ENCODE measurements at places on chromosomes 12 and 14. TPM values are rescaled to one million over a fixed set of nuclear protein-coding genes. Genes with fewer than 3 reads are reported as not detected.

DNA sequence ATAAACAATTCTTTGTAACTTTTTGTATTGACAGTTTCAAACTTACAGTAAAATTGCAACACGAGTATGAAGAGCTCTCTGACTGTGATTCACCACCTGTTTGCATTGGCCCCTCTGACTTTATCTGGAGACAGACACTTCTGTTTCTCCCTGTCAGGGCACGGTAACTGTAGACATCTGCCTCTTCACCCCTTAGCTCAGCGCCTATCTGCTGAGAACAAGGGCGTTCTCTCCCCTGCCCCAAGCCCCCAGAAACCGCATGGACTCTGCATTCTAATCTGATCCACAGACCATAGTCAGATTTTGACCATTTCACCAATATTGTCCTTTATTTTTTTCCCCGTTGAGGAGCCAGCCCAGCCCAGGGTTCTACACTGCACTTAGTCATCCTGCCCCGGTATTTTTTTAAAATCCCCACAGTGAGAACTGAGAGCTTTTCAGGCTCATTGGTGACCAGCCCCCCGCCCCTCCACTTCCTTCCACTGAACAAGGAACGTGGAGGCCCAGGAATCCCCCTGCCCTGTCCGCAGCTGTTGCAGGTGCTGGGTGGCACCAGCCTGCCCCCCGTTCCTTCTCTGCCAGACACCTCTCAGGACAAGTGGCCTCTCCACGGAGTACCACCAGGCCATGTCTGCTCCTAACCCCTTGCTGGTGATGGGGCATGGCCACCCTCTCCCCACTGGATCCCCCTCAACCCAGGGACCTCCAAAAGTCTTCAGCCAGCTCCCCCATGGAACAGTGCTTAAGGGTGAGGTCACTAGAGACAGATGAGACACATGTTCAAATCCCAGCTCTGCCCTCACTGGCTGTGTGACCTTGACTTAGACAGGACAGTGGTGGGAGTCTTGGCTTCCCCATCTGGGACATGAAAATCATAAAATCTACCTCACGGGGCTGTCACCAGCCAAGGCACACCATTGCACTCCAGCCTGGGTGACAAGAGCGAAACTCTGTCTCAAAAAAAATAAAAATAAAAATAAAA lies 11.2 kb downstream of the RHOF start:
- no peak for DNase-seq

- DNase-seq: peak; percentile 8
Measured at GRCh38 chr12:88634008-88634407, 53.7 kb upstream of the KITLG start.

DNA sequence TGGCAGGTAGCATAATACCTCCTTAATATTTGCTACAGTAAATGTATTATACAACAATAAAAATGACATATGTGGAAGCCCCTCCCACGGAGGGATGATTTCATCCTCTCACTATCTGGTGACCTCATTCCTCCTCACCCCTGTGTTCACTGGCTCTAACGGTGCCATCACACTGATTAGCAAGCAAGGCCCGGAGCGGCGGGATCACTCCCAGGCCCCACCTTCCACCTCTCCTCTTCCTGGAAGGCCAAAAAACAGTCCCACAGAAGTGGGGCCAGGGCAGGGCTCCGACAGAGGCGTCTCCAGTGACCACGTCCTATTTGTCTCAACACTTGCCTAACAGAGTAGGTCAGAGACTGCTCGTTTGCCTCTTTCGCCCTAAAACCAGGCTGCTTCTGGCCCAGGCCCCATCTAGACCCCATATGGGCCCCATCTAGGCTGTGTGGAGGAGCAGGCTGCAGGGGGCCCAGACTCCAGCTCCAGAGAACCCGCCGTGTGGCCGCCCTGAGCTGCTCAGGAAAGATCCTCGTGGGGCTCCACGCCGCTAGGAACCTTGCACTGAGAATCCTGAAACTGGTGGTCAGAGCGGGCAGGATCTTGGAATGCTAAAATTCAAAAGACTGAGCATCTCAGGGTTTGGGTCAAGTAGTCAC lies 3.7 kb downstream of the SELPLG start:
- DNase-seq: peak; percentile 88

- no peak for DNase-seq
Measured at GRCh38 chr12:89576572-89577220, 50.8 kb upstream of the POC1B start.

DNA sequence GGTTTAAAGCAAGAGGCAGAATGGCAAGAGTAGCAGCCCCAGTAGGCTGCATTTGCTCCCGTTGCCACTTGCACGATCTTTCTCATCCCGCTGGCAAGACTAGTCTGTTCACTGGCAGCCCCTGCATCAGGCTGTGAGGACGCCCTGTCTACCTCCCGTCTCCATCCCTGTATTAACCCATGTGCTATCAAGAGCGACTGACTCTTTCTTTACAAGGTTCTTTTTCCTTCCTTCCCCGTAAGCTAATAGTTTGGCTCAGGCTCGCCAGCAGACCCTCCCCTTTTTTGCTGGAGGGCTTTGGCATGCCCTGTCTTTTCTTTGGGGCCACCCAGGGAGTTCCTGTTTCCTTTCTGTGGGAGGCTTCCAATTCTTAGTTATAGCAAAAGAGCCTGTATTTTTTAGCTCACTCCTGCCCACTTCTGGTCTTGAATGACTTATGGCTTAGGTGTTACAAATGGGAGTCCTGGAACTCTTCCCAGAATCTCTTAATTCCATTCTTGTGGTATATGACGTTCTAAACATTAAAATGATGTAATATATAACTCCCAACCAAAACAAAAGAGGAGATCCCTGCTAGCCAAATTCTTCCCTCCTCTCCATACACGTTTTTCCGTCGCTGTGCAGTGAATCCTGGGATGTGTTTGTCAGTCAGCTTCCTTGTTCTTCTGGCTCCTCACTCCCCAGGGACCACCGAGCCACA lies 149.0 kb downstream of the PRKCH start:
- peak; percentile 41 for DNase-seq

DNA sequence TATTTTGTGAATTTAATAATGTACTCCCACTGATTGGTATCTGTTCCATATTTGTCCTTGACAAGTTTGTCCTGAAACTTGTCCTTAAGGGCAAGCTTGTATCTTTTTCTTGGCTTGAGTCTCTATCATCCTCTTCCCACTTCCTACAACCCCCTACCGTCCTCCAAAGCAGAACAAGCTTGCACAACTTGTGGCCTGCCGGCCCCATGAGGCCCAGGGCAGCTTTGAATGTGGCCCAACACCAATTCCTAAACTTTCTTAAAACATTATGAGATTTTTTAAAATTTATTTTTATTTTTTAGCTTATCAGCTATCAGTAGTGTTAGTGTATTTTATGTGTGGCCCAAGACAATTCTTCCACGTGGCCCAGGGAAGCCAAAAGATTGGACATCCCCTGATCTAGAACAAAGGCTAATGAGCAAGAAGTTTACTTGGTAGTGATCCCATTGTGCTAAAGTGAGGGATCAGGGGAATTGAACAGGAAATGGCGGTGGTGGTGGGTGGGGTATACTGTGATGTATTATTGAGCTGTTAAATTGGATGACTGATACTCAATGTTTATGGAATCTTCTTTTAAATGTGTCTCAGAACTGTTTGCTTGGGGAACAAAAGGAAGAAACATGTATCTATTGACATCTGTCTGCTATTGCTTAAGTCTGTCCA lies 37.8 kb downstream of the TMX1 start:
- DNase-seq: no peak

- peak; percentile 10 for DNase-seq
Measured at GRCh38 chr12:109871668-109872314, 8.6 kb downstream of the GLTP start.

DNA sequence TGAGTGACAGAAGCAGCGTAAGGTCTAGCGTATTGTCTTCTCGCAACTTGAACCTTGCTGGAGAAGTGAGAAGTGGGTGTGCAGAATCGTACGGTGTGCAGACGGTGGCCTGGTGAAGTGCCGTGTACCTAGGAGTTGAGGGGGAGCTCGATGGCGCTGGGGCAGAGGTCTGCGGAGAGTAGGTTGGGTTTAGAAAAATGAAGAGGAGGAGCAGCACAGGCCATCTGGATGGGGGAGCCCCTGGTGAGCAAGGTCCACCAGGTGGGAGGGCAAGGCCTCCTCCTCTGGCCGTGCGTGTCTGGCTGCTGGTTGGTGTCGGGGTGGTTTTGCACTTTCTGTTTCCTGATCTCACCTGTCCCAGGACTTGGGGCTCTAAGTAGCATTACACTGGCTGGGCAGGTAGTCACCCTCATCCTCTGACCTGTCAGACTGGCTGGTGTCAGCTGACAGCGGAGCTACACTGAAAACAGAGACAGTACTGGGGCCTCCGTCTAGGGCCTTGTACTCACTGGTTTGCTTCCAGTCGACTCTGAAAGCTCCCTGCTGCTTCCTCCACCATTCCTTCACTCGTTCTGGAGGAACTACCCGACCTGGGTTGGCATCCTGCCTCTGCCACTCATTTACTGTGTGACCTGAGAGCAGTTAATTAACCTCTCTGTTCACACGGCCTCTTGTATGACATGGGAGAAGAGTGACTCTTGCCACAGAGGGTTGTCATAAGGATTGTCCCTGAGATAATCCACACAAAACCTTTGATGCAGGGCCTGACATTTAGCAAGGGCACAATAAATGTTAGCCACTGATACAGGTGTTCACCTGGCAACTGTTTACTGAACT lies 228.3 kb downstream of the SLC41A2 start:
- no peak for DNase-seq

GRCh38 chr12:86712425-86712843 lies 456.2 kb upstream of the MGAT4C start:
- peak; percentile 12 for DNase-seq

DNA sequence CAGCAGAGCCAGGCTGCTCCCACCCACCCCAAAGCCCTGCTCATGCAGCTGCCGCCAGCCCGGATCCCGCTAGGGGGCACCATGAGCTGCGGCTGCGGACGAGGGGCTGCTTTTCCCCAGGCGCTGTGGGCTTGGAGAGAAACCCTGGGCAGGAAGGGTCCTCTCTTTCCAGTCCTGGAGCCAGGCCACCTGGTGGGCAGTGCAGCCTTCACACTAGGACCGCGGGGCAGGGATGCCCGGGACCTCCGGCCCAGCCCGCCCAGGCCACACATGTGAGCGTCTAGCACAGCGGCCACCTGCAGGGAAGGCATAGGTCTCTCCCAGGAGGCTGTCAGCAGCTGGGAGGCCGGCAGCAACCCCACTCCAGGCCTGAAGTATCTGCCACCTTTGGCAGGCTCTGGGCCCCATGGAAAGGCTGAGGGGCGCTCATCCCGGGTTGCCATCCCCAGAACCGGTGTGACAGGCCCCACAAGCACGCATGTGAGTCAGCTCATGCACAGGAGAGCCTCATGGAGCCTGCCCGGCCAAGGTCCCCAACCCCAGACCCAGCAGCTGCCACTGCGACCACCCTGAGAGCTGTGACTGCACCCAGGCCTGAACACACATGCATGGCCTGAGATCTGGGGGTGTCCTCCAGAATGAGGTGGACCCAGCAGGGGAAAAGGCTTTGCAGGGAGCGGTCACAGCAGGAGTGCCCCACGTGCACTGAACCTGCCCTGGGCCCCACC lies 280.0 kb upstream of the RTL1 start:
- no peak for DNase-seq

- DNase-seq: no peak
Measured at GRCh38 chr12:112140728-112141127, 15.4 kb downstream of the TRAFD1 start.

DNA sequence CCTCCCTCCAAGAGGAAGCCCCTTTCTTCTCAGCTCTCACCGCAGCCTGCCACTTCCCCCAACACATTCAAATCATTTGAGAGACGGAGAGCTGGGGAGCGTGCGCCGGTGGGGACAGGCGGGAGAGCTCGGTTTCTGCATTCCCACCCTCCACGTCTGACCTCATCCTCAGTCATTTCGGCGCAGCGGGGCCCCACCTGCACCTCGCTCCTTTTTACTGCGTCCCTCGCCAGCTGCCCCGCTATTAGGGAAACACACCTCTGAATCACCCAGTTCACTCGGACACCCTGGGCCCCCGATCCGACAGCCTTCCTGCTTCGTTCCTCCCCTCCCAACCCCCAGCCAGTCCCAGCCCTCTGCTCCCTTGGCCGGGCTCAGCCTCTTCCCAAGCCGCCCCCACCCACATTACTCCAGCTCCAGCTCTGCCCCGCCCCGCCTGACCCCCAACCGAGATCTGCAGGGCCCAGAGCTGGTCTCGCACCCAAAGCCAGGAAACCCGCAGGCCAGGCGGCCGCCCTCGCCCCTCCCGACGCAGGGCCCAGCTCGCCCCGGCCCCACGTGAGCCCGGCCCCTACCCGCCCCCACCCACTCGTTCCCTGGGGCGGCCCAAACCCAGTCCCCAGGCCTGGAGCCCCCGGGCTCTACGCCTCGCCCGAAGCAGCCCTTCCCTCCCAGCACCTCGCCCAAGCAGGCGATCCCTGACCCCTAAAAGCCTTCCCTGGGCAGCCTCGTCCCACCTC lies 783 bp downstream of the CORO1C start:
- DNase-seq: peak; percentile 94

DNA sequence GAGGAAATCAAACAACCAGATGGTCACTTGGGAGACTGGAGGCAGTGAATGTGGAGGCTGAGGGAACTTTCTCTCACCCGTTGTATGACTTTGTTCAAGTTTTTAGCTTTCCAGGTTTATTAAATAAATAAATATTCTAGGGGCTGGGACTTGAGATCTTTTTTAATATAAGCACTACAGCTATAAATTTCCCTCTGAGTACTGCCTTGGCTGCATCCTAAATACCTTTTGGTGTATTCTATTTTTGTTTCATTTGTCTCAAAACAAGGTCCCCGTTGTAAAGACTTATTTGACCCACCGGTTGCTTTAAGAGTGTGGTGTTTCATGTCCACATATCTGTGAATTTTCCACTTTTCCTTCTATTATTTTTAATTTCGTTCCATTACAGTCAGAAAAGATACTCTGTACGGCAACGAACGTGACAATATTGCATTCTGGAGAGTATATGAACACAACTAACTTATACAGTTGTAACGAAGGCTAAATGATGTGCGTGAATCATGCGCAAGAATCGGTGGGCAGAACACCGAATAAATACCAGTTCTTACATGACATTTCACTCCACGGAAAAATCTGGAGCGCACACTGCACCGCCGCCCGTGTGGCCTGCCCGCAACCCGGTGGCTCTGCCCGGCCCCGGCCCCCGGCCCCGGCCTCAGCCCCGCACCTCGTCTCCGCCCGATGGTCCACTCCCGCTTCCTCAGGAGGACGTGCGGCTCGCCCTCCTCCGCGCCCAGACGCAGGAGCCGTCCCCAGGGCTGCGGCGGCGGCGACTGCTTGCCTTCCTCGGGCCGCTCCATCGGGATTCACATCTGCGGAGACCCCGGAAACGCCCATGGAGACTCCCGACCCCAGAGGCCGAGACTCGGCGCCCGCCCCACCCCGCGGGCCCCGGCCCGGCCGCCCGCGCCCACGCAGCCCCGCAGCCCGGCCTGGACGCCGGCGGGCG lies 602 bp downstream of the CHFR start:
- DNase-seq: peak; percentile 17

GRCh38 chr14:54106661-54107377 lies 150.2 kb upstream of the BMP4 start:
- DNase-seq: peak; percentile 60

Gene DACT1
- total RNA-seq: 2.6 TPM

Gene CLEC9A
- not detected for total RNA-seq

Gene GARIN6
- not detected for total RNA-seq

Gene OR4Q3
- not detected for total RNA-seq

Gene SIX6
- total RNA-seq: not detected

Measured in MG63 (cell line).